ENCODE measurements at places on chromosomes 2 and 18.

DNA sequence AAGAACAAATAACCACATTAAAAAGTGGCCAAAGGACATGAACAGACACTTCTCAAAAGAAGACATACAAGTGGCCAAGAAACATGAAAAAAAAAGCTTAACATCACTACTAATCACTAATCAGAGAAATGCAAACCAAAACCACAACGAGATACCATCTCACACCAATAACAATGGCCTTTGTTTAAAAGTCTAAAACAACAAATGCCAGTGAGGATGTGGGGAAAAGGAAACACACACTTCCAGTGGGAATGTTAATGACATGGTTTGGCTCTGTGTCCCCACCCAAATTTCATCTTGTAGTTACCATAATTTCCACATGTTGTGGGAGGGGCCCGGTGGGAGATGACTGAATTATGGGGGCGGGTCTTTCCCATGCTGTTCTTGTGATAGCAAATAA is 147.1 kb downstream of the GALNT1 start:
- no peak for DNase-seq

GRCh38 chr2:68839260-68839833 is 31.9 kb downstream of the BMP10 start:
- DNase-seq, result no peak

- no peak for DNase-seq
Observed at GRCh38 chr2:27282892-27283291, 663 bp downstream of the TRIM54 start.

DNA sequence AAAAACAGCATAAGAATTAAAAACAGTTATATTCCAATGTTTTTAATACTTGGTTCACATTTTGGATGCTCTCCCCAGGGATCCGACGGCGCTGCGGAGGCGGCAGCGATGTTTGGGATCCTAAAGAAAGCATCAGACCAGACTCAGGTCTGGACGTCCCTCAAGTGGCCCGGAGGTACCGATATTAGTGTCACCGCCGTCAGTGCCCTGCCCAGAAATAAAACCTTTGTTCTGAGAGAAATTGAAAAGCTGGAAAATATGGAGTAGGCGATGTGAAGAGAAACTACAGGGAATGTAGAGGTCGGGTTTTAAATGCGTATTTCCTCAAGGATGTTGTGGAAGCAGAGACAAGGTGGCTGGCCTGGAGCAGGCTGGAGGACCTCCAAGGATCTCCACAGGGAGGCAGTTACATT is 683 bp upstream of the TBC1D8 start:
- no peak for DNase-seq

DNA sequence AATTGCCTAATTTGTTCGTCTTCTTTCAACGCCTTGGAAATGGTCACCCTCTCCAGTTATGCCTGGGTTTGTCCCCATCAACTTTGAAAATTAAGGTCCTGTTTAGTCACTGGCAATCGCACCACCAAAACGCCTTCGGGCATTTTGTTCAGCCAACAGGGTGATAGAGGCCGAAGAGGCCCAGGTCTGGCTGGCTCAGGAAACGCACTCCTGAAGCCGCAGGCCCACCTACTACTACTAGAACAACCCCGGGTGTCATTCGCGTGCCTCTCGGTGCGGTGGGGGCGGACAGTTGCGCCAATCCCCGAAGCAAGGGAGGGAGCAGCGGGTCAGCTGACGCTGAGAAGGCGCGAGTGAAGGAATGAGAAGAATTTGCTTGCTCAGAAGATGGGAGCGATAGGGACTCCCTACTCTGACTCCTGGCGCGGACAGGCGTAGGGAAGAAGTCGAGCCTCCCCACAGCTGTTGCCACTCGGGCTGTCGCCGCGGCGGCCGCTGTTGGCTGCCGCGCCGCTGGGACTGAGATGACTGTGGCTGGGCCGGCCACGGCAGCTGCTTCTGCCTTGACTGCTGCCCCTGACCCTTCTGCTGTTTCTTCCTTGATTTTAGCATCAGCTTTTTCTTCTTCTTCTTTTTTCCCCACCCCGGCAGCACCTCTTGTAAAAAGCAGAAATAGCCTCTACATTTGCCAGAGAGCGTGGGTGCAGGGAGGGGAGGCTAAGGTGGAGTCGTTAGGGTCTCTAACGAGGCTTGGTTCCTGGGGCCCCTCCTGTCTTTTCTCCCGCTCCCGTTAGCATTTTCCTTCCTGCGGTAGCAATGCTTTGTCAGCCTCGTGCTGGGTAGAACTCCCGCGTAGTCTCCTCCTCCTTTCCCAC is 387.6 kb downstream of the FIGN start:
- peak; percentile 86 for DNase-seq

DNA sequence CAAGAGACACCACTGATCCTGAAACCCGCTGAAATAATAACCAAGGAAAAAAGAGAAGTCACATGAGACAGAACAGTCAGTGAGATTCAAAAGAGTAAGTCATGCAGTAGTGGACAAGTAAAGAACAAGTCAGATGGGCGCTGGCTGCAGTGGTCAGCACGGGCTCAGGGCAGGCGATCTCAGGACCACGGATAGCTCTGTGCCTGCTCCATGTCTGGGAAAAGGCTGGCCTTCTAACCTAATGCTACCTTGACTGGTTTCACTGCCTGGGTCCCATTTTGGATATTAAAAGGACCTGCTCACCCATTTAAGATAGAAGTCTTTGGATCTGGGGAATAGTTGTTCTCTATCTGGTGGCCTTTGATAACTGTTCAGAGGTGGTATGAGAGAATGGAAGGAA is 61.7 kb upstream of the LCLAT1 start:
- no peak for DNase-seq

GRCh38 chr2:96114903-96115581 is 1.3 kb downstream of the ADRA2B start:
- DNase-seq, result no peak

- no peak for DNase-seq
Observed at GRCh38 chr2:85999061-85999831, 106.4 kb downstream of the POLR1A start.

DNA sequence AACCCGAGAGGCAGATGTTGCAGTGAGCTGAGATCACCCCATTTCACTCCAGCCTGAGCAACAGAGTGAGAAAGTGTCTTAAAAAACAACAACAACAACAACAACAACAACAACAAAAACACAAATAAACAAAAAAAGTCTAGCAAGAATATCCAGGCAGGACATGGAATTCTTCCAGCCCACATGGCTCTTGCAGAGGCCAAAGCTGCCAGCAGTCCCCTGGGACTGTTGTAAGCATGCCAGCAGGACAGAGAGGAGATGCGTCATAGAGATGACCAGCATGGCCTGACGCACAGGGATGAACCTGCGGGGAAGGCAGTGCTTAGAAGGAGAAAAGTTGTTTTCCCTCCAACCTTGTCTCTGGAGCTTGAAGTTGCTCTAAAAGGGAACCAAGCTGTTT is 182.3 kb upstream of the PGAP1 start:
- DNase-seq, result peak; percentile 81

DNA sequence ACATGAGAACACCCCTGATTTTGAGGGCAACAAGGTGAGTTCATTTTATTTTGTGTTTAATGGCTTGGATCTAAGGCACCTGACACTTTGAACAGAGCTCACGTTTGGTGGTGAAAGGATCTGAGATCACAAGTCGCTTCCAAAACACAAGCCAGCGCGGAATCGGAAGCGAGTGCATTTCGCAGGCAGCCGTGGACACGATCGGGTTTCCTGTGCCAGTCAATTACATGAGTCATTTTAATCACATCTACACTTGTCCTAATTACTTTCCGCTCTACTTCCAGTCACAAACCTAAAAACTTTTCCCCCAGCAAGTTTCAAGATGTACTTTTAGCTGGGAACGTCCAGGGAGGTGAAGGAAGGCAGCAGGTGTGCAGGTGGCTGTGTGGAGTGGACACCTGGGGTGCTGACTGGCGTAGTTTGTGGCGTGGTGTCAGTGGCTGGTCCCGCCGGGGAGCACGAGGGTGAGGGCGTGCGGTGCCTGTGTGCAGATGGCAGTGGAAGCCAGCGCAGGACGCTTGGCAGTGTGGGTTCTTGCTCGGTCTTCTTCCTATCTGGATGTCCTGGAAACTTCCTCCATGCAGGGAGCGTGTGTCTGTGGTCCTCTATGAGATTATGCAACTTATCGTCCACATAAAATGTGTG is 75.6 kb downstream of the DCDC2C start:
- no peak for DNase-seq

- DNase-seq, result no peak
Observed at GRCh38 chr18:59593291-59593717, 103.9 kb downstream of the CCBE1 start.

DNA sequence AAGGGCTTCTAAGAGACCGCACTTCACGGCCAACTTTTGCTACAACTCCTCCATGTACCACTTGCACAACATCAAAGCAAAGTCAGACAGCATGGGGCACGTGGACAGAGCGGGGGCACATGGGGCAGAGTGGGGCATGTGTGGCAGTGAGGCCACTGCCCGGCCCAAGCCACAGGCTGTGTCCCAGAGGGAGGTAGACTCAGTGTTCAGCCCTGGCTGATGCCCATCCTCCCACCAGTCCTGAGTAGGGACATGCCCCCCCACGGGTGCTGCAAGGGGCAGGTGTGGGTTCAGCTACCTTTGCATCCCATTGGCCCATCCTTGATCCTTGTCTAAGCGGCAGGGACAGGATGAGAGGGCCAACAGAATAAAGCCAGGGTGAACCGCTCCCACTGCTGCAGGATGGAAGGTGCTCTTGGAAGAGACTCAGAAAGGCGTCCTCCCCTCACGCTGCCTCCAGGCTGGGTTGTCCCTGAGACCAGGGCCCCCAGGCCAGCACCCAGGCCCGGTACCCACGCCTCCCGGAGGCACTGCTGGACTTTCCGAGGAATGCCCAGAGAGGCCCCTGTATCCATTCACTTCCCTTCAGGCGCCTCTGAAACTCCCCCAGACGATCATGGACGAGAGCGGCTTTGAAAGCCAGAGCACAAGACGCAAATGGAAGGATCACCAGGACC is 218.2 kb downstream of the NDUFA10 start:
- DNase-seq, result peak; percentile 58

DNA sequence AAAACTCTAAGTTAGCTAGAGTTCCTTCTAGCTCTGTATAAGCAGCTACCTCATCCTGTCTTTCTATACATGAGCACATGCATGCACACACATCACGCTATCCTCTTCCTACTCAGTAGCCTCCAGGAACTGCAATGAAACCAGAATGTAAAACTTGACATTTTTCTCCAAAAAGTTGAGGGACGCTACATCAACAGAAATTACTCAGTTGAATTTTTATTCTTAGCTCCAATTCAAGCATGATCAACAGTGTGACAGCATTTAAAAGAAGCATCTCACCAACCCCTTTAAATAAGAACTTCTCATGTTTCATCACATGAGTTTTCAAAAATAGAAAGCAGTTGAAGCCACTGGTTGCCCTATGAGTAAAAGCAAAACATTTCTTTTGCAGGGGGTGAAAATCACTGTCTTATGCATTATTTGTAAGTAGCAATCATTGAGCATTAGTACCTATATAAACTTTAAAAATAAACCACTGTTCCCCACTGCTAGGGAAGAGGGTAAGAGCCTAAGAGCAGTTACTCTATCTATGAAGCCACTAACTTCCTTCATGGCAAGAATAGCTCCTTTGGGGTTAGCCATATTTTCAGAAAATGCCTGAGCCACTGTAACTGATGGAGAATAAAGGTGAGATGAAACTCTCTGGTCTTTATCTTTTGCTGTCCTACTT is 77.9 kb upstream of the ARL5A start:
- DNase-seq, result no peak

DNA sequence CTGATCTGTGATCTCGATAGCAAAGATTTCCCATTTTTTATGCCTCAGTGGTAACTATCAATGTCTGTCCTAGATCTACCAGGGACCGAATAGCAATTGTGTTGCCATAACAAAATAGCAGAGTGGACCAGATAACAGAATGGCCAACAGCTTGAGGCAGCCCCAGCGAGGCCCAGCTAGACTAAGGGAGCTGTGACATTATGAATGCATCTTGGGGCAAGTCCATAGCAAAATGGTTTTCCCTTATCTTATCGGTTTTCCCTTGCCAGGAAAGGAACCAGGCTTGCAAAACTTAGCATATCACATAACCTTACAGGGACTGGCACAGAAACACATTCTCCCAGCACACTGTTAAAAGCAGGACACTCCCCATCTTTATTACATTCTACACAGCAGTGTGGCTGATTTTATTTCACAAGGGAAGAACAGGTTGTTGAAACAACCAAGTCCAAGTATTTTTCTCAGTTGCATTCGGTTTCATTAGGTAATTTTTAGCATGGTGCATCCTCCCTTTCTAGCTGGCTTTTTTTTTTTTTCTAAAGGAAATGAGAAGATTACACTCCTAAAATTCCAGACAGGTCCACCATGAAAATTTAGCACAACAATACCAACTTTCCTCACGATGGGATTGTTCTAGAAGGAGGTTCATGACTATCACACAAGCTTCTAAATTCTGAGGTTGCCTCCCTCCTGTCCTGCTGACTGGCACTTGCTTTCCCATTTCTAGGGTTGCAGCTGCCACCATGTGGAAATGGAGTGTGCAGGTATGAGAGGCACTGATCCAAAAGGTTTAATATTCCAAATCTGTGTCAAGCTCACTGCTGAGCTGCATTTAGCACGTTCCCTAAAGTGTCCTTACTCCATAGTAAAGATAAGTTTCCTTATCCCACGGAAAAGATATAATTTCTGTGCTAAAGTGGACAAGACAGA is 97.0 kb upstream of the SLC35G4 start:
- no peak for DNase-seq

All from ascending aorta (tissue), 2 donors.